Right renal cortex interstitium (tissue), 3 donors: ENCODE measurements at places on chromosomes 4 and X.
A peak's percentile ranks its signal among the peaks of the same experiment; 100 is the strongest.

DNA sequence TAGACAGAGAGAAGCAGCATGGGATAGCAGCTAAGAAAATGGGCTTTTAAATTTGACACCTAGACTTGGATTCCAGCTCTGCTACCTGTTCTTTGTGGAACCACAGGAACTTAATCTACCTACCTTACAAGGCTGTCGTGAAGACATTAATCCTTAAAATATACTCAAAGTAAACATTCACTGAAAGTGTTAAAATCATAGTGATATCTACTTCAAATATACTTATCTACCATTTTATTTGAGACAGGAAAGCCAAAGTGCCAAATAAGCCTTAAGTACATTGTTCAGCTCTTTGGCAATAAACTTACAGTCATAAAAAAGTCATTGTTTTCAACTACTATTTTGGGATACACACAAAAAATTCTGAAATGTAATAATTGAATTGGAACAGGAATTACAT lies 295.0 kb upstream of the PITX2 start:
- no peak for DNase-seq

GRCh38 chr4:16995451-16995850 lies 97.0 kb upstream of the LDB2 start:
- DNase-seq: no peak

DNA sequence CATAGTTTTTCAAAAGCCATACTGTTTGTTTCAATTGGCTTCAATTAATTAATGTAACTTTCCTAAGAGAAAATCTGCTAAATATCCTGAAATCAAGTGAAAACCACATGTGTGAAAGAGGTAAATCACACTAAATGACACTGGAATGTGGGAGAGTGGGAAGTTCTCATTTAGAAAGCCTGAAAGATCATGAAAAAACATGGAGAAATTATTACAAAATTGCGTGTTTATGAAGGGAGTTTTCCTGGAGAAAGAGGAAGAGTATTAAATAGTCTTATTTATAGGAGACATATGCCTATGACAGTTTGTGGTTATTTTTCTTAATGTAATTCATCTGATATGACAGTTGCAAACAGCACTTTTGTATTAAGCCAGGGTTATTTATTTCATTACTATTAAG lies 183.7 kb downstream of the DKK2 start:
- DNase-seq: no peak

DNA sequence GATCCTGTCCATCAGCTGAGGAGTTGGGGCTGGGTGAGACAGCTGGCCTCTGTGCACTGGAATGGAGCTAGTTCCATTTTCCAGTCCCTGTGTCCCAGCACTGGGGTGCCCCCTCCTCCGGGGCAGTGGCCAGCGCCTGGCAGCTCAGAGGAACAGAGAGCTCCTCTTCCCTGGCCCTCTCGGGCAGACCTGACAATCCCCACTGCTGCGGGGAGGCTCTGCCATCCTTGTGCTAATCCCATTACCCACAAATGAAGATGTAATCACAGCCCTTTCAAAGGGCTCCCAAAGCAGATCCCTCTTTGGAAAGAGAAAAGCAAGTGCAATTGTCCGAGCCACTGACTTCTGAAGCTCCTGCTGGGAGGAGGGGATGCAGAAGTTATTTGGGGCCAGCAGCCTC lies 75.1 kb upstream of the MSX1 start:
- no peak for DNase-seq

DNA sequence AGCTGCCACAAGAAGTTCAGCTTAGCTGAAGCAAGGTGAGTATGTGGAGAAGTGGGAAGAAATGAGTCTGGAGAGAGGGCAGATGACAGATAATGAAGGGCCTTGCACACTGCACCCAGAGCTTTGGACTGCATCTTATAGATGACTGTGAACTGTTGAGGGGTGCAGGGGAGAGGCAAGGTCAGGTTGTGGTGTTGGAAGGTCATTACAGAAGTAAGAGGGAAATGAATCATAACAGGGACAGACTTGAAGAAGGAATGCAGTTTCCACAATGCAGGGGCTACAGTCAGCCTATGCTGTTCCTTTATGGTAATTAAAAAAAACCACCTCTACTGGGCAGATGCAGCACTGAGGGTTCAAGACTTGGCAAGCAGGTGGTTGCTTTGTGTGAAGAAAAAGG lies 4.8 kb upstream of the IGFBP7 start:
- no peak for DNase-seq

DNA sequence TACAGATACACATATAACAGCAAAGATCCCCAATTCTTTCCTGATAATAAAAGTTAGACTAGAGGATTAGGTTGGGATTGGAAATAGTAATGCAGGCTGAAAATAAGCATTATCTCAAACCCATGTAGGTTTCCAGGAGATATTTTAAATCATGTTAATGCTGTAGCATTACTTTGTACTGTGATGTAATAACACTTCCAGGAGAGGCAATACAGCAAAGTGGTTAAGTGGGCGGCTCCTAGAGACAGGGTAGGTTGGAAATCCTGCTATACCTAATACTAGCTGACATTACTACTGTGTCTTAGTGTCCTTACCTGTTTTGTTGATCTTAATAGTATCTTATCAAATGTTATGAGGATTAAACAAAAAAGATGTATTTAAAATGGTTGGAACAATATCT lies 9.6 kb downstream of the PAICS start:
- no peak for DNase-seq

DNA sequence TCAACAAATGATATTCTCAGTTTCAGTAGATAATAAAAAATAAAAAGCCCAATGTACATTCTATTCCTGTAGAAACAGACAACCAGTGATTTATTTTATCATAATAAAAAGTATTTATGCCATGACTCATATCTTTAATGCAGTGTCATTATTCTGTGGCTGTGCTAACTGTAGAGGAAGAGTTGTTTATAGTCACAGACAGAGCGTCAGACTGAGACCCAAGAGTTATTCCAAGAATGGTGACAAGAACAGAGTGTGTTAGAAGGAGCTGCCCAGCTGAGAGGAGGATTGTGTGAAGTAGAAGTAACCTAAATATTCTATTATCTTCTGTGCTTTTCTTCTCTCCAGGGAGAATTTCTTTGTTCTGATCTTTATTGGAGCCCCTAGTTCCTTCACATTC lies 210.7 kb downstream of the PPP1R2C start:
- no peak for DNase-seq

DNA sequence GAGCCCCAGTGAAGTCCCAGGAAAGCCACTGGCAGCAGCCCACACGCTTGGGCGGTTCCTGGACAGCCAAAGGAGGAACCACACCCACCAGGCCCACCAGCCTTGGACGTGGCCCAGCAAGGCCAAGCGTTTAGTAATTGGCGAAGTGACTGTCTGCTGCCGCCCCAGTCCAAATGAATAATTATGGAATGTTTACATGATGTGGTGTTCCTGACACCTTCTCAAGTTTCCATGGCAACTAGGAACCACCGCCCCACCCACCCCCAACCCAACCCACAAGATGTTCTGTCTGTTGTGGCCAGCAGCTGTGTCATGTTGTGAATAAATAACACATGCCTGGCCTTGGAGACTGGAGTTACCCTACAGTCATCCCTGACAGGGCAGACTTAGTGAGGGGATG lies 22.3 kb downstream of the APLN start:
- DNase-seq: no peak

GRCh38 chrX:9127986-9128385 lies 94.1 kb upstream of the FAM9B start:
- DNase-seq: no peak

- DNase-seq: no peak
These were observed at the start of gene VEGFD for GRCh38 chrX:15384304-15384703. Gene VEGFD (minus strand): TSS chrX:15384413. CDS start chrX:15383946, 467 bp downstream.

GRCh38 chr4:3838437-3839380 lies 72.5 kb downstream of the ADRA2C start:
- DNase-seq: no peak

GRCh38 chr4:37359261-37359660 lies 114.7 kb downstream of the NWD2 start:
- no peak for DNase-seq

DNA sequence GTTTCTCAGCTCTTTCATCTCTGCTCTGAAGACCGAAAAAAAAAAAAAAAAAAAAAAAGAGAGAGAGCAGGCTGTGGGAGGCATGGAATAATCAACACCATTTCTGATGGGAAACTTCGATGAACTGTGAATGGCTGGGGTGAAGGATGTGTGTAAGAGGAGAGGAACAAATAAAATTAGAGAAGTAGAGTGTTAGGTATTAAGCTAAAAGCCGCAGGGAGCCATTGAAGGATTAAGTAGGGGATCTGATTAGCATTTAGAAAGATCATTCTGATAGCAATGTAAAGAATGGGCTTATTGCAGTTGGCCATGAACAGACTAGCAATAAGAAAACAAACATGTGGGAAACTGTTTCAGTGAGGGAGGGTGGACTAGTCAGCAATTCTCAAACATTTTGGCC lies 33.6 kb upstream of the JADE1 start:
- DNase-seq: no peak

DNA sequence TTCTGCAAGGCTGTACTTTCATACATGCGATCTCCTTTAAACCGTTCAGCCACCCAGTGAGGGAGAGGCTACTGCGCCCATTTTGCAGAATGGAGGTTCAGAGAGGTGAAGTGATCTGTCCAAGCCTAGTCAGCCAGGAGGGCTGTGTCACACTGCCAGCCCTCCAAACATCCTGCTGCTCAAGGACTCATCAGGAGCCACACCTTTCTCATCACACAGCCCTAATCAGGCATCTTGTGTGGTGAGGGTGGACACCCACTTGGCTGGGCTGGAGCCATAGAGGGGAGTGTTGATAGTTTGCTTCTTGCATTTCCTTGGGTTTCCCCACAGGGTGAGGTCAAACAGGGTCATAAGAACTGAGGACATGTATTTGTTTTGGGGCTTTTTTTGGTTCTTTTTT lies 5.4 kb upstream of the CXCR3 start:
- no peak for DNase-seq

DNA sequence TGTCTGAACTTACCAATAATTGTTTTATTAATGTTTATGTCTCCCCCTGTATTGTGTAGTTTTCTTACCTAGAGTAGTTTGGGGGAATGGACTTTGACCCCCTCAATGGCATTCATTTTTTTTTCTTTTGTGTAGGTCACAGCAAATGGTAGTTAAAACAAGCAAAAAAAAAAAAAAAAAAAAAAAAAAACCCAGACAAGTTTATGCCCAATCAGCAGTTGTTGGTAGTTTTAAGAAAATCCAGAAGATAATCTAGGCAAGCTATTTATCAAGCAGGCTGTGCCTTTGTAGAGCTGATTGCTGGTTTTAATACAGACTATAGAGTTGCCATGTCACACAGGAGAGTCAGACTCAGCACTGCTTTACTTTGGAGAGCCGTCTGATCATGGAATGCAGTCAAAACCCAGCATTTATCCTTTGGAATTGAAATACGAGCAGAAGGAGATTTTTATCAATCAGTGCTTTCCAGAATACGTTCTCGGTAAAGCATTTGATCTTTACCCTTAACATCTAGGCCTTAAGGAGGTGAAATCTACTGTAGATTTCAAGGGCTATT lies 16.6 kb downstream of the DCUN1D4 start:
- no peak for DNase-seq

GRCh38 chr4:113278324-113278934 lies 229.0 kb downstream of the ANK2 start:
- peak; percentile 33 for DNase-seq

GRCh38 chrX:12901486-12901885 lies 4.9 kb upstream of the TLR8 start:
- no peak for DNase-seq

DNA sequence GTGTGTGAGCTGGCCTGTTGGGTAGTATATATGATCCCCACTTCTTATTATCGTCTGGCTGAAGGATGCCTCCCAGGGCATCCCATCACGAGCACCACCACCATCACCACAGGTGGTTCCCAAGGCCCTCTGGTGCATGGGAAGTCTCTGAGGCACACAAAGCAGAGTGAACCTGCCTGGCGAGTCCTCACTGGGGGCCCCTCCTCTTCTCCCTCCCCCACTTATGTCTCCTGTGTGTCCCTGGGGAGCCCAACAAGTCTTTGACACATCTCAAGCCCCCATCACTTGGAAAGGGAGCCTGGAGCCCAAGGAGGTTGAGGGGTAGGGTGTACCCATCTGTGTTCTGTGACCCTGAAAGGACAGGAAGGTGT lies 45.5 kb upstream of the NKX1-1 start:
- no peak for DNase-seq

DNA sequence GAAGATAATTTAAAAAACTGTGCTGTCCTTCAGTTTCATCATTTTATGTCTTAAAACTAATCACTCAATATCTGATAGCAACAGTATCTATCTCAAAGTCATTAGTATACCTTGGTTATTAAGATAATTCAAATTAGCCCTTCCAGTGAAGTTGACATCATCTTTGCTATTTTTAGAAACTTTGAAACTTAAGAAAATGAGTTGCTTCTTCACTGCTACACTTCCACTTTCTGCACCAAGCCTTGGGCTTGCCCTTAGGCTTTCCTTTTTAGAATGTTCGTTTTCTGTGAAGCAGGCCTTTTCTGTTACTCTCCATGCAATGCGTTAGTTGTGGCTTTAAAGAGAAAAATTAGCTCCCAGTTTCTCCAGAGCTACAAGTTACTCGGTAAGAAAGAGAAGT lies 4.4 kb upstream of the VAMP7 start:
- DNase-seq: no peak

GRCh38 chrX:6770936-6771335 lies 236.0 kb upstream of the VCX3A start:
- DNase-seq: no peak

GRCh38 chr4:17400686-17401085 lies 111.2 kb downstream of the QDPR start:
- no peak for DNase-seq

DNA sequence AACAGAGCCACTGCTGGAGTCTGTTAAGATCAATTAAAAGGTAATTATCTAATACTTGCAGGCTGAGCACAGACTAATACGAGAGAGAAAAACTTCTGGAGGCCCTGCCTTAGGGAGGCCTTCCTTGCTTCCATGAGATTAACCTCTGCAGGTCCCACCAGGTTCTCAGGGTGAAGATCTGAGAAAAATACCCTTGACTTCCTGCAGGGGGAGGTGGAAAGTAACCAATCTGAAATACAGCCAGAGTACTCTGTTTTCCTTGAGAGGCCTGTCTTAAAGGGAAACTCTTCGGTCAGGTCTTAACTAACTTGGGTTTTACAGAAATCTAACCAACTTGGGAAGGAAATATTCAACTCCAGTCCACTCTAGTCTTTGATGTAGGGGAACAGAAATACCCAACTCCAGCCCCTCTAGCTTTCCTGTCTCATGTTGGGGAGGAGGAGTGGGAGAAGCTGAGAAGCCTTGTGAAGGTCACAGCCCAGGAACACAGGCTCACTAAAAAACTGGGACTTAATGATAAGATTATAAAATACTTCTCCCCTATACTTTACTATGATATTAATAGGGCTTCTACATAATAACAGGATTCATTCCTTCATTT lies 77.1 kb downstream of the TBCK start:
- no peak for DNase-seq

DNA sequence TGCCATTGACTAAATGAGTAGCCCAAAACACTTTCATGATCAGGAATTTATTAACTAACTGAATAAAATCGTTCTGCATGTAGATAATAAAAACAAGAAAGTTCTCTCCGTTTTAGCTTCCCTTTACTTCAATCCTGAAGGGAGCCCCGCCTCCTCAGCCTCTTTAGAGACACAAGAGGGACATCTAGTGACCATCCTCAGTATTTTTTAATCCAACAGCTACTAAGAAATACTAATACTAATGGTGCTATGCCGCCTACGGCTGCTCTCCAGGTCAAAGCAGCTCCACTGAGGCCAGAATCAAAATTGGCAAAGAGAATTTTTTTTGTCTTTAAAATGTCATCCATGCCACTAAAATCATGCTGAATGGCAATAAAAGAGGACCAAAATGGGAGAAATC lies 3.2 kb upstream of the PCDH19 start:
- no peak for DNase-seq

GRCh38 chr4:118918388-118918787 lies 29.7 kb downstream of the SYNPO2 start:
- no peak for DNase-seq
